ENCODE measurements at places on chromosomes 12 and 14. TPM values are rescaled to one million over a fixed set of nuclear protein-coding genes. Genes with fewer than 3 reads are reported as not detected.

Gene KRT2
- total RNA-seq, result not detected

Gene KRT73
- not detected for total RNA-seq

Gene E2F7
- 34.4 TPM for total RNA-seq

Gene MAP3K9
- 18.6 TPM for total RNA-seq

Gene NKX2-1
- total RNA-seq, result not detected

Gene ADAM21
- total RNA-seq, result 0.37 TPM

DNA sequence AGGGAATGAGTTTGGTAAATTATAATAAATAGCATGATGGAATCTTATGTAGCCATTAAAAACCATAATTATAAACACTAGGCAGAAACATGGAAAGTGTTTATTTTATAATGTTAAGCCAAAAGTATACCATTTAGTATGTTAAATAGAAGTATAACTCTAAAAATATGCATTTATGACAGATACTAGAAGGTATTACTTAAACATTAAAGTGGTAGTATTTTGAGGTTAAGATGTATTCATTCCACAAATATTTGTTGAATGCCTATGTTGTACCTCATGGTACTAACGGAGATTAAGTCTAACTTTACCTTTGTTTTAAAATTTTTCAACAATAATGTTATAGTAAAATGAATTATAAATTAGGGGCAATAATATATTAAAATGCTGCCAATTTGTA, 24.1 kb downstream of the TTC8 start:
- DNase-seq, result no peak

DNA sequence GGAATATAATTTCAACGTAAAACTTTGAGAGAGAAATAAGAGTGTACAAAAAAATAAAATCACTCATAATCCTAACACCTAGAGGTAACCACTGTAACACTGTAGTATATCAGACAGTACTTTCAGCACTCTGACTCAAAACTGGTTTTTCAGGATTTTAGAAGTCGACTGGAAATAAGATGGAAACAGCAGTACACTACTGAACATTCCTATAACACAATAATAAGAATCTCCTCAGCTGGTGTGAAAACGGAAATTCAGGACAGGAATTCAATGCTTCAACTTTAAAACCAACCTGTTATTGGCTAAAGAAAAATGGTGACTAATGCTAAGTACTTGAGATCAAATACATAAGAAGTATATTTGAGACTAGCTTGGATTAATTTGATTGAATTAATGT, 12.3 kb upstream of the PITPNM2 start:
- DNase-seq, result no peak

- DNase-seq, result no peak
Observed at GRCh38 chr12:67152451-67152850, 116.7 kb upstream of the CAND1 start.

GRCh38 chr12:114401328-114402083, 4.4 kb downstream of the TBX5 start:
- DNase-seq, result no peak

DNA sequence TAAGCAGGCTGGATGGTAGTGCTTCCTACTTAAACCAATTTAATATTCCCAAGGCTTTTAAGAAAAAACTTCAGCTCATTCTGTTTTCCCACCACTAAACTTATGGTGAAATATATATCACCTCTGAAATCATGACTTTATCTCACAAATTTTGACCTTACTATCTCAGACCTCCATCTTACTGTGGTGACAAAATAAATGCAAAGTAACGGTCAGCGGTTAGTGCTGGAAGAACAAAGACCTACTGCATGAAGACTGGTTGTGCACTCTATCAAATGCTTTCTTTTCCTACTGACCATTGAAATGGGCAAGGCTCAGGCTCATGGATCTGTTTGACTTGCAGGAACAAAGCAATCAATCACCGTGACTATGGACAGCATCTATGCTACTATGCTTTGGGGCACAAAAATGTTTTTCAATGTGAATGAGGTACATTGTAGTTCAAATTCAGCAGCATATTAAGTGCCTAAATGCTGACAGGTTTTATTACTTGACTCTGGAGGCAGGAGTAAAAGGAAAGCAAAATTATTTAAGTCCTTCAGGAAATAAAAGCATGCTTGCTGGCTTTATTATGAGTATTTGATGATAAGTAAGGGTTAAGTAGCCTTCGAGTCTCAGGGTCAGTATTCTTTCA, 43.1 kb upstream of the GTF2A1 start:
- no peak for DNase-seq

GRCh38 chr14:58677517-58677916, 39.8 kb downstream of the DACT1 start:
- DNase-seq, result no peak
